Fibroblast of skin of left biceps (primary cell): ENCODE measurements at places on chromosomes 12 and 14.

- DNase-seq: no peak
Observed at GRCh38 chr12:119322301-119322723, 12.2 kb upstream of the CCDC60 start.

DNA sequence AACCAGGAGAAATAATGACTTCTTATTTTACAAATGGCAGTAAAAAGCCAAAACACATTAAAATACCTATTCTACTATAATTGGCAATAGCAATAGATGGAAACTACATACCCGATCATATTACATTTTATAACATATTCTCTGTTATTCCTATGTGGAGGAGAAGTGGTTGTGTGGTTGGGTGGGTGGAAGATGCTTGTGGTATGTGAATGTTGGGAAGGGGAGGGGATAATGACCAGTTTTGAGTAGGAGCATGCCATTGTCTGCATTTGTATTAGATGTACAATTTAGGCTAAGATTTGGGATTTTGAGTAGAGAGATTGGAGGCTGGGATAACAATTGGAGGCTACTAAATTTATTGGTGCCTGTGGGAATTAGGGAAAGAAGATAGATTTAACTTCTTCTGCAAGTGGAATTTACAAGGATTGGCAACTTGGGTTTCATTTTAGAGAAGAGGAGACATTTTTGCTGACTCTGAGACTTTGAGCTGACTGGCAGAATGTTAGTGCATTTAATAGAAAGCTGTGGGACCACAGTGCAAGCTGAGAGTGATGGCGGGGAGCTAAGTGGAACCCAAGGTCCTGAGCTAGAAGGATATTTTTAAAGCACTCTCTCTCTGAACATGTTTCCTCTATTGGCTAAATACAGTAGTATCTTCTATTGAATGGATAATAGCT lies 65.2 kb downstream of the SLC16A7 start:
- DNase-seq: no peak

GRCh38 chr14:86604561-86604960 lies 1074.6 kb downstream of the FLRT2 start:
- DNase-seq: no peak

DNA sequence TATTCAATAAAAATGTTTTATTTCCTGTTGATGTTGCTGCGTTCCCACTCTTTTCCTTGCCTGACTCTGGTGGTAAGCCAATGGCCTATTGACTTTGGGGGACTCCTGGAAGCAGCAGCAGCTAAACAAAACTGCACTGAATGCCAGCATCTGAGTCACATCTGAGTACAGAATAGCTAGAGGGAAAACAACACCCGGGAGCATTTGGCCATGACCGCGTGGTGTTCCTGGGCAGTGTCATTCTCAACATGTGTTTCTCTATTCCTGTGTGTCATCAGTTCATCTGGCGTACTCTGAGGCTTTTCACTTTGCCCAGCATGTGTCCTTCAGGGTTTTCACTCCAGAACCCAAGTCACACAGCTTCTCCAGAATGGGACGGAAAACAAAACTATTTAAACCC lies 238.8 kb downstream of the PAWR start:
- peak; percentile 48 for DNase-seq

DNA sequence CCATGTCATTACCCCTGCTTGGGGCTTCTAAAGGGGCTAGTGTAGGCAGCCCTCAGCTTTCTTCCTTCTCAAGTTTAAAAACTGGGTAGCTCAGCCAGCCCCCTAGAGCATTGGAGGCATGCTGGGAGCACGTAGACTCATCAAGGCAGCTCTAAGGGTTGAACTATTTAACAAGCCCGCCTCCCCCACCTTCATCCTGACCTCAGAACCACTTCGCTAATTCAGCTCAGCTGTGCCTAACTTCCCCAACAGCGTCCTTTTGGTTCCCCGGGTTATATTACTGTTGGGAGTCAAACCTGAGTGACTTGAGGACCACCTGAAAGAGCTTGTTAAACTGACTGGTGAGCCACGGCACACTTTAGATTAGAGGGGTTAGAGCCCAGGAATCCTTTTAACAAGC lies 30.1 kb downstream of the MAX start:
- DNase-seq: peak; percentile 10

DNA sequence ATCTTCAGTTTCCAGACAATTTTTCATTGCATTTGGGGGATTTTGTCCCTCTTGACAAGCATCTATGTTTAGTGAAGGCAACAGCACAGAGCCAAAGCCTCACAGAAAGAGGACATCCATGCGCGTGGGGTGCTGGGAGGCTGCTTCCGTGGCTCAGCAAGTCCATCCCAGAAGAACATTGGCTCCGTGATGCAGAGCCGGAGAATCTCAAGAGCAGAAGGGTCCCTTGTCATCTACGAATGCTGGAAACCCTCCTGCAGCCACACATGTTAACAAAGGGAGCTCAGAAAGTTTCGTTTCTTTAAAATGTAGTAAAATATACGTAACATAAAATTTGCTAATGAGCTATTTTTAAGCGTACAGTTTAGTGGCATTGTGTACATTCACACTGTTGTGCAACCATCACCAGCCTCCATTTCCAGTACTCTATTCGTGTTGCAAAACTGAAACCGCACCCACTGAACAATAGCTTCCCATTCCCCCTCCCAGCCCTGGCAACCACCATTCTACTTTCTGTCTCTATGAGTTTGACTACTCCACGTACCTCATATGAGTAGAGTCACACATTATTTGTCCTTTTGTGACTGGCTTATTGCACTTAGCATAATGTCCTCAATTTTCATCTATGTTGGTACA lies 185.9 kb downstream of the TTC7B start:
- no peak for DNase-seq

DNA sequence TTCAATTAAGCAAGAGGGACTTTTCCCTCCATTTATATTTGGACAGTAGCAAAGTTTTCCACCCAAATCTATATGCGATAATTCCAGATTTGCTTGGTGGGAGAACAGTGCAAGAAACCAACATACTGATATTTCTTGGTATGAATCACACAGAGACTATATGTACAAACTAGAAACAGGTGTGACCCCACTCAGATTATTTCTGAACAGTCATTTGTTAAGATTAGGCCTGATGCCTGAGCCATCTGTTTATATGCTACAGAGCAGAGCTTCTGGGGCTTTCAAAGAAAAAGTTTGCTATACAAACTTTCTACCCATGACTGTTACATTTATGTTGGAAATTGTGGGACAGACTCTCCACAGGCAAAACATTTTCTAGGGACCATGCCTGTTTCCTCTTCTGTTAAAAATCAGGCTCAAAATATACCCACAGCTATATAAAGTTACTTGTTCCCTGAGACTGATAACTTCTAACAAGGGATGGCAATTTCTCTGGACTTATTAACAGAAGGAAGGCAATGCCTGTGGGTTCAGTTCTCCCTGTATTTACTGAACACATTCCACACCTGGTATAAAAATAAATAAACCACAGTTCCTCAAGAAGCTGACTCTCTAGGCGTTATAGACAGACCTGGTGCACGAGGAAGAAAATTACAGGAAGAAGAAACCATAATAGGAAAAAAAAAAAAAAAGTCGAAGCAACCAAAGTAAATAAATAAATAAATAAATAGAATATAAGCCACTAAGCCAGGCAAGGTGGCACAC lies 8.0 kb downstream of the PTPN21 start:
- no peak for DNase-seq

GRCh38 chr12:128483526-128484255 lies 216.7 kb downstream of the TMEM132C start:
- DNase-seq: no peak

GRCh38 chr12:50282721-50283228 lies 545 bp downstream of the LIMA1 start:
- no peak for DNase-seq

DNA sequence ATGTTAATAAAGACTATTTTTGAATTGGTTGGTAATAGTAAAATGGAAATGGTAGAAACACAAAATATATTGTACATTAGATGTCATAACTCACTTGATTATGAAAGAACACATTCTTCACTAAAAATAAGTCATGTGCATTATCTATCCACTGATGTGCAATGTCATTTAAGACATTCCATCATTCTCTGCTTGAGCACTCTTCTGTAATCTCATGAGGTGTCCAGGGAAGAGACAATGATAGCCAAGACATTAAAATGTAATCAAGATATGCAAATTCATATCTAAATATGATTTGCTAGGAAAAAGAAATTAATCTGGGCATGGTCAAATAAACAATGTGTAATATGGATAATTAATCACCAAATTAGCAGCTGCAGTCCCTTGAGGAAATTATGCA lies 422.5 kb downstream of the BTG1 start:
- no peak for DNase-seq

DNA sequence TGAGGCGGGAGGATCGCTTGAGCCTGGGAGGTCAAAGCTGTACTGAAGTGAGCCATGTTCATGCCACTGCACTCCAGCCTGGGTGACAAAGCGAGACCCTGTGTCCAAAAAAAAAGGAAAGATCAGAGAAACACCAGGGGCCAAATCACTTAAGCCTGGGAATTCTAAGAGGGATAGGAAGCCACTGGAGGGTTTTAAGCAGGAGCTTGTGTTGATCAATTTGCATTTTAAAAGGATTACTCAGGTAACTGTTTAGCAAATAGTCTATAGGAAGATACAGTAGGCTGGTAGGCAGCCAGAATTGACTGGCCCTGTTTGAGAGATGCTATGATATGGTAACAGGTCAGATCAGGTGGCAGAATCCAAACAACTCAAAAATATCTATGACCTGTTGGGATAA lies 162.7 kb downstream of the SPTSSA start:
- DNase-seq: no peak

- DNase-seq: no peak
Observed at GRCh38 chr12:108446766-108447165, 68.3 kb upstream of the FICD start.

DNA sequence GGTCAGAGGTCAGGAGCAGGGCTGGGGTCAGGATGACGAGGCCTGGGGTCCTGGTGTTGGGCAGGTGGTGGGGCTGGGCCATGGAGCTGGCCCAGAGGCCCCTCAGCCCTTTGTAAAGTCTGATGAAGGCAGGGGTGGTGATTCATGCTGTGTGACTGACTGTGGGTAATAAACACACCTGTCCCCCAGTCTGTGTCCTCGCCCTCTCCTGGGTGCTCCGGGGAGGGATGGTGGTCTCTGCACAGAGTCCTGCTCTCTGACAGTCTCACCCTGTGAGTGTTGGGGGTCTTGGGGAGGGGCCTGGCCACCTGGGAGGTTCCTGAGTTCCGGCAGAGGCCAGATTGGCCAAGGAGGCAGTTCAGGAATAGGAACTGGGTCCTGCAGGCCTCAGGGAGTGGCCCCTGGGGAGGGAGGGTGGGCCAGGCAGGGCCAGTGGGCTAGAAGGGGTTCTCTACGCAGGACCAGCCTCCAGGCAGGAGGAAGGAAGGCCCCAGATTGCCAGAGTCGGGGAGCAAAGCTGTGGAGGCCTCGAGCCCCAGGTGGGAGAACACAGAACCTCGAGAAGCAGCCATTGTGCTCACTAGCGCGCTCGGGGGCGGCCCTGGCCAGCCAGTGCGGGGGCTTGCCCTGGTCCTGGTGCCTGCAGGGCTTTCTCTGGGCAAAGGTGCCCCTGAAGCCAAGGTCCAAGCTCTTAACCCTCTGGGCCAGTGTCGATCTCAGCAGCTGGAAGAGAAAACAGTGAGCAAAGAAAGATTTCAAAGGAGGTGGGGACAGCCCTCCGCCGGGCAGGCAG lies 14.4 kb downstream of the ACADS start:
- DNase-seq: no peak

GRCh38 chr12:47825173-47825639 lies 5.5 kb upstream of the HDAC7 start:
- DNase-seq: no peak

- no peak for DNase-seq
Observed at GRCh38 chr12:104582739-104583138, 126.0 kb downstream of the CHST11 start.

- DNase-seq: no peak
Observed at GRCh38 chr12:6314776-6315175, 4.3 kb downstream of the PLEKHG6 start.

GRCh38 chr12:120961604-120962531 lies 16.5 kb upstream of the HNF1A start:
- DNase-seq: no peak

- peak; percentile 2 for DNase-seq
Observed at GRCh38 chr12:94458877-94459727, 565 bp downstream of the CEP83 start.

- no peak for DNase-seq
Observed at GRCh38 chr14:54471641-54472040, 17.1 kb downstream of the GMFB start.

DNA sequence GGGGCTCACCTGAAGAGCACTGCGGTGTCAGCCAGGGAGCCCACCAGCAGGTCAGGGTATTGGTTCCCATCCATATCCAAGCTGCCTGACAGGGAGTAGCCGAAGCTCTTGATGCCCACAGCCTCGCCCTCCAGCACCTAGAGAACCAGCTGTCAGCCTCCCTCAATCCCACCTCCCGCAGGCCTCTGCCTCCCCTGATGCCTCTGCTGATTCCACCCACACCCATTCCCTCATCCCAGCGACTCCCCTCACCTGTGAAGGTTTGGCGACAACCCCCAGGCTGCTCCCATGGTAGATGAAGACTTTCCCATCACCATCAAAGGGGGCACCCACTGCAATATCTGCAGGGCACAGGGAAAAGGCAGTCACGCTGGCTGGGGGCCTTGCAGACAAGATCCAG lies 10.0 kb downstream of the ITGA7 start:
- no peak for DNase-seq

DNA sequence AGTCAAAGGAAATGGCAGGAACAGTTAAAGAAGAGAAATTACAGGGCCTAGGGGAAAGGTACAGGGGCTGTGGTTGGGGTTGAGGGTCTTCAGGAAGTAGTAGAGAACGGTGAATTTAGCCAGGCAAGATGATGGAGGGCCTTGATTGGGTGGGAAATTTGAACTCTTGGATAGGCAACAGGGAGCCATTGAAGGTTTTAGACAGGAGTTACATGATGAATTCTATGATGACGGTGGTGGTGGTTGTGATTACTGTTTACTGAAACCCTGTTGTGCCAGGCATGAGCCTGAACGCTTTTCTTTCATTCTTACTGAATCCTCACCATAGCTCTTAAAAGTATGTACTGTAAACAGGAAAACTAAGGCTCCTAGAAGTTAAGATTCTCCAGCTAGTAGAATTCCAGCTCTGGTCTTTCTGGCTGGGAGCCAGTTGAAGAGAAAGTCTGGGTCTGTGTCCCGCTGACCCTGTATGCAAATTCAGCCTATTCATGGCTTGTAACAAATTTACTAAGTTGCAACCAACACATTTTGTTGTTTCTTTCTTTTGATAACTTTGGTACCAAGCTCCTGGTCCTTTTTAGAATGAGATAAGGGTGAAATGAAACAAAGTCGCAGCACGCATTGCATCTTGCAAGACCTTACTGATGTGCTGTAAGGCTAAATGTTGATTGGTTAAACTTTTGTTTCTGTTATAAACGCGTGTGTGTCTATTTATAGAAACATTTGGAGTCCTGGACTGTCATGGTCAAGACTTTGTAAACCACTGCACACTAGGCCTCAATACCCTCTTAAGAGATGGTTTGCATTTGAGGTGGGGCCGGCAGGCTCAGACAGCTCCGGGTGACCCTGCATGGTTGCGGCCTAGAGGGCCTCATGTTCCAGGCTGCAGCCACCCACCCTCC lies 6.0 kb downstream of the ORAI1 start:
- no peak for DNase-seq

GRCh38 chr12:75865315-75865714 lies 166.3 kb downstream of the PHLDA1 start:
- no peak for DNase-seq
